ENCODE measurements at places on chromosomes 7 and 10. TPM values are rescaled to one million over a fixed set of nuclear protein-coding genes. Genes with fewer than 3 reads are reported as not detected.

The MMP21 gene
- 0.59 TPM for total RNA-seq

- DNase-seq: no peak
Measured at GRCh38 chr7:136039577-136040345, 62.6 kb upstream of the MTPN start.

GRCh38 chr10:21184984-21185383, 287.9 kb upstream of the NEBL start:
- no peak for DNase-seq

- DNase-seq: no peak
Measured at GRCh38 chr7:142438923-142439515, 181.2 kb upstream of the PRSS58 start.

GRCh38 chr10:30540276-30540675, 89.3 kb downstream of the LYZL2 start:
- DNase-seq: no peak

The SEMA3D gene
- 7.5 TPM for total RNA-seq

- no peak for DNase-seq
Measured at GRCh38 chr10:110794808-110795207, 76.9 kb upstream of the PDCD4 start.

GRCh38 chr10:128414568-128414967, 288.3 kb upstream of the MKI67 start:
- no peak for DNase-seq

- DNase-seq: no peak
Measured at GRCh38 chr7:153286763-153287162, 527.2 kb downstream of the ACTR3B start.

DNA sequence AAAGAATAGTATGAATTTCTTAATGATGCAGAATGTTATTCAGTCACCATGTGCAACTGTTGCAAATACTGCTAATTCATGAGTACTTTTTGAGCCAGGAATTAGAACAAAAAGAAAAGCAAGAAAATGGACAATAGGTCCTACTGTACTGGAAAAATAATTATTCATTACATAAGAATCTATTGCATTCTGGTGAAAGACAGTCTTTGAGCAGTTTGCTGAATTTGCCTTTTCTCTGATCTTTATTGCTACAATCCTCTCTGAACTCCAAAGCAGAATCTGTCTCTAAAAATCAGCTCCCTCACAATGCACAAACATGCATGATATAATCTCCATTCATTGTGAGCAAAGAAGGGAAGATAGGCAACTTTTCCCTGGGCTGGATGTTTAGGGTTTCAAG, 12.8 kb downstream of the IFIT2 start:
- no peak for DNase-seq

GRCh38 chr7:5282543-5283316, at the start of gene SLC29A4:
TSS of gene SLC29A4 (plus strand) at chr7:5282943. CDS start at chr7:5287817, 4,874 bp downstream.
- DNase-seq: no peak

DNA sequence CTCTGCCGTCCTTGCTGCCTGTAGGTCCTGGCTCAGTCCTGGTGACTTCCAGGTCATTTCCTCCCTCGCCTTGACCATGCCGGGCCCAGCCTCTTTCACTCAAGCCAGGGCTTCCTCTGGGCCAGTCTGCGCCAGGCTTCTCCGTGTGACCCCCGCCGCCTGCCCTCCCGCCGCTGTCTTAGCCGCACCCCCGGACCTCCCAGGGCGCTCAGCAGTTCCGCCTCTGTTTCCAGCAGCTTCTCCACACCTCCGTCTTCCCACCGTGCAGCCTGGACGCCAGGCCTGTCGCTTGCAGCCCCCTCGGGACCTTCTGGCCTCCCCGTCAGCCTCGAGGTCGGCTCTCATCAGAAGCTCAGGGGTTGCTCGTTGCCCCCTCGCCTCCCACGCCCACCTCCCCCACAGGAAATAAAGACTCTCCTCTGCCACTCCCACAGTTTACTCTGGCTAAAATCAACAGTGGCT, 123.0 kb upstream of the FZD8 start:
- DNase-seq: no peak

The TSPAN13 gene
- total RNA-seq: 73.8 TPM

The KLF14 gene
- total RNA-seq: 0.15 TPM

The IKZF1 gene
- 21.4 TPM for total RNA-seq

GRCh38 chr7:76149847-76150691, 51.6 kb upstream of the SRRM3 start:
- DNase-seq: no peak

The PLXDC2 gene
- total RNA-seq: 101 TPM

GRCh38 chr10:95447685-95448084, 113.5 kb downstream of the SORBS1 start:
- no peak for DNase-seq

GRCh38 chr10:114184276-114184675, 5.1 kb downstream of the TDRD1 start:
- no peak for DNase-seq

GRCh38 chr10:114664127-114664526, 6.1 kb upstream of the ABLIM1 start:
- DNase-seq: no peak

DNA sequence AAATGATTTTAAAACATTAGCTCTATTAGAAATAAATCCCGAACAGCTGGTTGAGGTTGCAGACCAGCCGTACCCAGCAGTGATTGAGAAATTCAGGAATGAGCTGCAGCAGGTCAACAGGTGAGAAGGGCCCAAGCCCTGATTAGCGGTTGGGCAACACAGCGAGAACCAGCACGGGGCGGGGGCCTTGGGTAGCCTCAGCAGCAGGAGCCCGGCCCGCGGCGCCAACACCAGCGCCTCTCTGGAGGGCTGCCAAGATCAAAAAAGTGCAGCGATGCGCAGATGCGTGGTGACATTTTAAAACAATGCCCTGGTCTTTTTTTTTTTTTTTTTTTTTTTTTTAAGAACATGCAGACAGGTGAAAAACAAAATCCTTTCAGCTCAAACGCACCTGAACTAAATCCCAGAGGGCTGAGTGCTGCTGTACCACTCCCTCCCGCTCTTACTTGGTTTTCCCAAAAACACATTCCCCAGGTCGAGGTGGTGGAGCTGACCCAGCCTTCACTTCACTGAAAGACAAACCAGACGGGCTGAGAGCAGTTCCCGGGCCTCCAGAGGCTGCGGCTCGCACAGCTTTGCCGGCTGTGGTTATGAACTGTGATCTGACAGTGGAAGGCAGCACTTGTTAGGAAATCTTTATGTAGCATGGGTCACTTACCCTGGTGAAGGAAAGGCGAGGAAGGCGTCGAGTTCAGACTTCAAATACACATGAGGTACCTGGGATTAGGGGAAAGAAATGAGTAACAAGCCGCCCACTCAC, 579.4 kb downstream of the SDK1 start:
- DNase-seq: no peak

The MICALL2 gene
- 15.8 TPM for total RNA-seq

- DNase-seq: no peak
Measured at GRCh38 chr10:114632869-114633715, 25.0 kb downstream of the ABLIM1 start.

GRCh38 chr10:110419265-110419664, 78.4 kb upstream of the DUSP5 start:
- DNase-seq: no peak

The NFKB2 gene
- total RNA-seq: 21.0 TPM

DNA sequence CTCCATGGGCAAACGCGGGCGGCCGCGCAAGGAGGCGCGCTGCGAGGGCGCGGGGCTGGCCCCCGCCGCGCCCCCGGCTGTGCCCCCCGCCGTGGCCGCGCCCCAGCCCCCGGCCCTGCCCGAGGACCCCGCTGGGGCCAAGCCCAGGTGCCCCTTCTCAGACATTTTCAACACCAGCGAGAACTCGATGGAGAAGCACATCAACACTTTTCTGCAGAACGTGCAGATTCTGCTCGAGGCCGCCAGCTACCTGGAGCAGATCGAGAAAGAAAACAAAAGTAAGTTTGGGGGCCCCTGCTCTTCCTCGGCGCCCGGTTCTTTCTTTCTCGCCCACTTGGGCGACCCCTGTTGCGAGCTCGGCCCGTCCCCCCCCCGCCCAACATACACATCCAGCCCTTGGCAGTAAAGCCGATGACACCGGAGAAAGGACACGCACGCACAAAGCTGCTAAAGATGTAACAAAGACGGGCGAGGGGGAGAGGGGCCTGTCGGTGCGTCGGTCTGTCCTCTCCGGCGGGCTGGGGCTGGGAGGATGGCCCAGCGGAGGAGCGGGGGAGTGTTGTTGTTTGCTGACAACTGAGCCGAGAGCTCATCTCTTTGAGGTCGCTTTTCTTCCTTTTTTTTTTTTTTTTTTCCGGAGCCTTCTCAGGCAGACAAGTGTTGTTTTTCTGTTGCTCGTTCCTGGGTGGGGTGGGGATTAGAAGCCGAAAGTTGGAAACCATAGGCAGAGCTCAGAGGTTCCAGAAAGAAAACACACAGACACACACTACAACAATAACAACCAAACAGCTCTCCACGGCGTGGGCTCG, 604 bp downstream of the MXI1 start:
- no peak for DNase-seq

GRCh38 chr7:130463553-130464434, 23.0 kb upstream of the CEP41 start:
- no peak for DNase-seq

The PARD3 gene
- 93.7 TPM for total RNA-seq

- DNase-seq: no peak
Measured at GRCh38 chr7:81768951-81769778, 682 bp downstream of the HGF start.

The SSC4D gene
- total RNA-seq: 2.6 TPM

DNA sequence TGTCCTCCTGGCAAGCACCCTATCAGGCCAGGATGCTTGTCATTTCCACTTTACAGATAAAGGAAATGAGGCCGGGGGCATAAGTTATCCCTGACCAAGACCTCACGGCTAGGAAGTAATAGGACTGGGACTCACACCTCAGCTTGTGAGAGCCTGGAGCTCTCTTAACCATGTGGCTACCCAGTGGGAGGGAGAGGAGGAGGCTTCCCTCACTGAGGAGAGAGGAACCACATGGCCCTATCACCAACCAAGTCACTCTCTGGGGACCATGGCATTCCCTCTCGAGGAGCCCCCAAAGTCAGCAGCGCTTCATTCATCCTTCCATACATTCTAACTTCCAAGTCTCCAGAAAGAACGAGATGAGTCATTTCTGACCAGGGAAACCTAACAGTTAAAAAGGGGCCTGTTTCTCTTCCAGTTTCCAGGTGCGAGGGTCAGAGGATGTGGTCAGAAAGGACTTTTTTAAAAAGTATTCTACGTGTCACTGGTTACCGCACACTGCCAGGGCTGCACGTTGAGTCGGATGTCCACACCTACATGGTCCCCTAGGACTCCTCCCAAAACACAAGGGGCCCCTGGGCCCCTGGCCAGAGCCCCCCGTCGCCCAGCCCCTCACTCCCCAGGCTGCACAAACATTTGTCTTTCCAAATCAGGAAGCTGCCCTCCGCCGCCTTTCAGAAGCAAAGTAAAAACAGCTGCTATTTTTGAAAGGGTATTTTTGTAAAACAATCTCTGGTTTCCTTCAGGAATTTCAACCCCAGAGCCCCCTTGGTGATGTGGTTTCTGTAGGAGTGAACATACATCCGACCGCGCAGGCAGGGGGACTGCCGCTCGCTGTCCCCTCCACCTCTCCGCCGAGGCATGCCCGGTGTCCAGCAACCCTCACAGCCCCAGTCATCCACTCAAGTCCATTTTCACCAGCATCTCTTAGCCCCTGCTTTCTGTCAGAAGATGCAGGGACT, 128.2 kb upstream of the CHST15 start:
- no peak for DNase-seq

DNA sequence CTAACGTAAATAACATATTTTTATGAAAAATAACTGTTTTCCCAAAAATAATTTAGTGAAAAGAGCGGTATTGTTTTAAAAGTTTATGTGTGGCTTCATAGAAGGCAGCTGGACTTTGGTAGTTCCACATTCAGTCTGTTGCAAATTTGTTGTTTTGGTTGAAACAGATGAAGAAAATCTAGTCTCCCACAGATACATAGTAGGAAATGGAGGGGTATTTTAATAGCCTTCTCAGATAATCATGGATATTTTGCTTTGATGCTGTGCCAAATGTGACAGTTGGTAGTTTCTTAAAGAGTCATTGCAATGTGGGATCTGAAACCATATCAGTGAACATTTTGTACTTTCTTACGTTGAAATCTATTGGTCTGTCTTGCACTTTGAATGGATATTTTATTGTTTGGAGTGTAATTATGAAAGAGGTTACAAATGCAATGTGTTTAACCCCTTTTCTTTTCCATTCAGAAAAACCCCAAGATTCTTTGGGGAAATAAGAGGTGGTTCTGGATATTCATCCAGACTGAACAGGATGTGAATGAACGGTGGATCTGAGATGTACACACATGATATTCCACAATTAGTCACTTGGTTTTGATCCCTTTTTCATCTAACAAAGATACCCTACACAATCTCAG, 10.4 kb downstream of the ZNF365 start:
- no peak for DNase-seq

GRCh38 chr10:73991884-73992245, 6.1 kb upstream of the VCL start:
- no peak for DNase-seq

GRCh38 chr10:5557799-5558771, 33.3 kb downstream of the CALML3 start:
- no peak for DNase-seq

DNA sequence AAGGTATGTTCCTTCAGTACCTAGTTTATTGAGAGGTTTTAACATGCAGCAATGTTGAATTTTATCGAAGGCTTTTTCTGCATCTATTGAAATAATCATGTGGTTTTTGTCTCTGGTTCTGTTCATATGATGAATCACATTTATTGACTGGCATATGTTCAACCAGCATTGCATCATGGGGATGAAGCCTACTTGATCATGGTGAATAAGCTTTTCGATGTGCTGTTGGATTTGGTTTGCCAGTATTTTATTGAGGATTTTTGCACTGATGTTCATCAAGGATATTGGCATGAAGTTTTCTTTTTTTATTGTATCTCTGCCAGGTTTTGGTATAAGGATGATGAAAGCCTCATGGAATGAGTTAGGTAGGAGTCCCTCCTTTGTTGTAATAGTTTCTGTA, 204.0 kb upstream of the GNAI1 start:
- no peak for DNase-seq

The SLC16A9 gene
- total RNA-seq: 1.2 TPM

The PSMC2 gene
- 114 TPM for total RNA-seq

The EEPD1 gene
- 6.4 TPM for total RNA-seq

DNA sequence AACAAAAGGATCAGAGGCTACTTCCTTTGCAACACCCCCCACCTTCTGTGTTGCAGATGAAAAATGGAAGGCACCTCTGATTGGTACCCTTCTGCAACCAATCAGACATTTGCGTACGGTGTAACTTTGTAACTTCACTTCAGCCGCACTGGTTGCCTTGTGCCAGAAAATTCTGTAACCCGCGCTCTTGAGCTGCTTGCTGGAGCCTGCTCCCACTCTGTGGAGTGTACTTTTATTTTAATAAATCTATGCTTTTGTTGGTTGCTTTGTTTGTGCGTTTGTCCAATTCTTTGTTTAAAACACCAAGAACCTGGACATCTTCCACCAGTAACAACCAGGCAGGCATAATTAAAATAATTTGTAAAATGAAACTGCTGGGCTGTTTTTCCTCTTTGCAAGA, 31.5 kb upstream of the TAX1BP1 start:
- DNase-seq: no peak

The CALHM2 gene
- total RNA-seq: 58.3 TPM

DNA sequence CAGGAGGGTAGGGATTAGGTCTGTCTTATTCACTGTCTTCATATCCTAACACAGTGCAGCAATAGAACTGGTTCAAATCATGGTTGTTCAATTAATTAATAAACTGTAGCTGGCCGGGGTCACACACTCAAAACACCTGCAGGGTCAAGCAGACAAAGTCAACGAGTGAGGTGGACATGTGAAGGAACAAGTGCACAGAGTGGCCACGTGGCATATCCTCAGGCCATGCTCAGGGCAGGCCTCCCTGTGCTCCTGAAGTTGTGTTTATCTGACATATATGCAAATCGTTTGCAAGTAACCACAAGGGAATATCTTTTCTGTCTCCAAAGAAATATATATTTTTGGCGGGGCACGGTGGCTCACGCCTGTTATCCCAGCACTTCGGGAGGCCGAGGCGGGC, 98.5 kb upstream of the ZMIZ1 start:
- no peak for DNase-seq

Data from breast epithelium (tissue), 4 donors.